ENCODE measurements at places on chromosomes 6 and 20. TPM values are rescaled to one million over a fixed set of nuclear protein-coding genes. Genes with fewer than 3 reads are reported as not detected.

- no peak for DNase-seq
Observed at GRCh38 chr6:113358063-113358583, 499.0 kb upstream of the MARCKS start.

GRCh38 chr6:40293460-40294185 is 293.5 kb downstream of the LRFN2 start:
- DNase-seq: no peak

DNA sequence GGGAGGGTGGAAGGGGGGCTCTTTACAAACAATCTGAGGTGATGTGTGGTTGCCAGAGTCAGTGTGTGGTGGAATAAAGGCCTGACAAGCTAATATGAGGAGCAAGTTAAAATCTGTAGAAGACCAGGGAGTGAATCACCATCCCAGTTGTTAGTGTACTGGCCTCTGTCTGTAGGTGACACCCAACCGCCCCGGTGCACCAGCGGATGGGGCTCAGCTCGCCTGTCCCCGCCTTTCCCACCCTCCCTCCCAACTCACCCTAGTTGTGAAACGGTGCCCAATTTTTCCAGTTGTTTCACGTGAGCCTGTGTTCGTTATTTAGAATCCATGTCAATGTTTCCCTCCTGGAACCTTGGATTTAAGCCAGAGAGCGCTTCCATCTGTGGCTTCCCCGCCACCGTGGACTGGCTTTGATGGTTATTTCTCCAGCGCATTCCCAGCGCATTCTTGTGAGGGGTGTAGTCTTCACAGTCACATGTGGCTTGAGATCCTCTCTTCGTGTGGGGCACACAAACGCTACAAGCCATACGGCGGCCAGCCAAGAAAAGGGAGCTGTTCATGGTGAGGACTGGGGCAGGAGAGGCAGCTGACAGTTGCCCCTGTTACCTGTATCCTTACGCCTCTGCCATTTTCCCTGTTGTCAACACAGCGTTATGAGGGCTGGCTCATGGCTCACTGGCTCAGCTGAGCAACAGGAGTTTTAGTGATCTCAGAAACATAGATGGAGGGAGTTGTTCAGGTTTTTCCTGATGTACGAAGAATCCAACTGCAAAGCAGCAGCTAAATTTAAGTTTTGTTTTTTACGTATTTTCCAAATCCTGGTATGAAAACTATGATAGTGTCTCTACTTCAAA is 137.6 kb downstream of the ZDHHC14 start:
- DNase-seq: peak; percentile 68

DNA sequence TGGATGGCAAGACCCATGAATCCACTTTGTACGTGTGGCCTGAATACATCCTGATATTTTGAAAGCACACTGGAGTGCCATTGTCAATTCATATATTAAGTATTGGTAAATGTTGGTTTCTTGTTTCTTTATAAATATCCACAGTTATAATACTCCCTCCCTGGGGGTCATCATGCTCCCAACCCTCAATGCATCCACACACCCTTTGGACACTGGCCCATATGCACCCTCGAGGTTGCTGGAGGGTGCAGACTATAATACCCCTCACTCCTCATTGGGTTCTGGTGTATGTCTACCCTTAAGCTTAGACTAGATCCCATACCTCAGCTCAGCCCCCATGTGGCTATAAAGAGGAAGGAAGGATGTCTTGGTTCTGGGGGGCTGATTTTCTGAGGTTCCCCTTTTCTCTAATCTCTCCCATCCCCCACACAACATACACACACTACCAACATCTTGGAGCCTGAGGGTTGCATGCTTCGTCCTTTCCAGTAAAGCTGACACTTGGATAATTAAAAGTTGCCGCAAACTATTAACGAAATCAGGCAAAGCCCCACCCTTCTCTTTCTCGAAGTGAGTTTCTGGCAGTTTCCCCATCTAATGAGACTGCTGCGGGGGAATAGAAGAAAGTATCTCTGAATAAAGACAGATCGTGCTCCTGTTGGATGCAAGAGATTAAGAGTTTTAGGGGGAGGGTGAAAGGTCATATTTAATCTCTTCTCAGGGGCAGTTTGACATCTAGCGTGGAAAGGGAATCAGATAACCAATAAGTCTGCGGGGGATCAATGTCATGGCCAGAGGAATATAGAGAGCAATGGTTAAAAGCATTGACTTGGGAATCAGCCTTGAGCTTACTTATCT is 7.4 kb downstream of the PIM1 start:
- DNase-seq: no peak

- no peak for DNase-seq
Observed at GRCh38 chr6:157312757-157313156, 10.6 kb downstream of the TMEM242 start.

GRCh38 chr6:15523679-15524630 is 138.9 kb downstream of the DTNBP1 start:
- DNase-seq: no peak

GRCh38 chr20:46545077-46545826 is 5.2 kb downstream of the OCSTAMP start:
- DNase-seq: no peak

DNA sequence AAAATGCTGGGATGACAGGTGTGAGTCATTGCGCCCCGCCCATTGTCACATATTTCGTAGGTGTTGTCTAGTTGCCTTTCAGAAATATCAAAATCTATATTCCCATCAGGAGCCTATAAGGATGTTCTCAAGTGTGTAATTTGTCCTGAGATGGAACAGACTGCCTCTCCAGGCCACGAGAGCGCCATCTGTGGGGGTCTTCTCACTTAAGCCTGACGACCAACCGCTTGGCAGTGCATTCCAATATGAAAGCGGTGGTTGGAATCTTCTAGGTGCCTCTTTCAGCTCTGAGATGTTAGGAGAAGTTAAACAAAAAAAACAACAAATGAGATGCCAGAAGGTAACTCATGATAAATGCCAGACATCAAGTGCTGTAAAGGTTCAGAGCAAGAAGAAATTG is 488.5 kb downstream of the QKI start:
- DNase-seq: no peak

DNA sequence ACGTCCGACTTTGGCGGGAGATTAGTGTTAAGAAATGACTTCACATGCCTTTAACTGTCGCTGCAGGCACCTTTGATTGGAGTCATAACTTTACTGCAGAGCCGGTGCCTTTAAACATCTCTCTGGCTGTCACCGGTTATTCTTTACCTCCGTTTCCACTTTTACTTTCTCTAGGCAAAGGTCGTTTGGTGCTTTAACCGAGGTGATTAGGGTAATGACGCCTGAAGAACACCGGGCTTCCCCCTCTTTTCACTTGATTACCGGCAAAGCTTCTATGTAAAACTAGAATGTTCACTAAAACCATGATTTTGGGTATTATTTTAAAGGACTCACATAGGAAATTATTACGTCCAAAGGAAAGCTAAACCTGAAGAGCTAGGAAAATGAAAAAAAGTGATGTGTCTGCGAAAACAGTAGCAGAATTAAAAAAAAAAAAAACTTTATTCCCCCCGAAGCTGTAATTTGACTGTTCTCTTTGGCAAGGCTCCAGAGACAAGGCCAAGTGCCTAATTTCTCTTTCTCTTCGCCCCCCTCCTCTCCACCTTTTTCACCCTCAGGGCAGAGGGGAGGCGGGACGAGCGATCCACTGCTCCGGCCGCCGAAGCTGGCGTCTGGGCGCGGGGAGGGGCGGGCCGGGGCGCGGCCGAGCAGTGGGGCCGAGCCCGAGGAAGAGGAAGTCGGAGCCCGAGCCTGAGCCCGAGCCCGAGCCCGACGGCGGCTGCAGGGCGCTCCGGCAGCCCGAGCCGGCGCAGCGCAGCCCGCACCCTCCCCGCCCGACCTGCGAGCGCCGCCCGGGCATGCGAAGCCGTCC is at the start of gene PLEKHG1:
Gene PLEKHG1 (plus strand): TSS at position 687 of the 811 bp plus-strand sequence. CDS start 133,797 bp downstream, outside the sequence.
- no peak for DNase-seq

GRCh38 chr6:64428186-64428585 is 792.6 kb downstream of the PHF3 start:
- no peak for DNase-seq

DNA sequence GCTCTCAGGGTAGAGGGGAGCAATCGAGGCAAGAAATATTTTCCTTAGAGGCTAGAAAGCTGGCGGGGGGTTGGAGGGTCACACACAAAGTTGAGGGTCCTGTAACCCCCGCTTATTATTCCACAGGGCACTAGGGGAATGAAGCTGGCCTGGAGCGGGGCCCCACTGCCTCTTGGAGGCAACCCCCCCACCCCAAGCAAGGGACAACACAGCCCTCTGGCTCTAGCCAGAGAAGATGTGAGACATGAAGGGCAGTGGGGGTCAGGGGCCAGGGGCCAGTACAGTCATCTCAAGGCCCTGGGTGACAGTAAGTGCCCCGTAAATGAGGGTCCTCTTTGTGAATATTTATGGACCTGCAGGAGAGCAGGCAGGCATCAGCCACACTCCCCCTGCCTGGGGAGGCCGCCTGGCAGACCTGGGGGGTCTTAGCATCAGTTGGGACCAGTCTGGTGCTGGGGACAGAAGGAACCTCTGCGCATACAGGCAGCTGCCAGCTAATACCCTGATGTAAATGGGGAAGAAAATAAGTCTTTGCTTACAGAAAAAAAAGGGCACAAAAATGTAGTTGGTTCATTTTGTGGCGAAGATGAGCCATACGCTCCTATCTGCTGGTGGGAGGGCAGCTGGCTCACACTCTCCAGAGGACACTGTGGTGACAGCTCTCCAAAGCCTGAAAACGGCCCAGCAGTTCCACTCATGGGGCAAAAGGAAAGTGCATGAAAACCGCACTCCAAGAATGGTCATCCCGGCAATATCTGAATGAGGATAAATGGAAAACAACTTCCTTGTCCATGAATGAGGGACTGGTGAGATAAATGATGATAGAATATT is 21.9 kb downstream of the SPATA2 start:
- DNase-seq: no peak

- no peak for DNase-seq
Observed at GRCh38 chr6:19142275-19142674, 694.9 kb upstream of the ID4 start.

GRCh38 chr20:61886721-61887595 is 178.7 kb downstream of the TAF4 start:
- DNase-seq: peak; percentile 13

GRCh38 chr20:1538655-1539054 is 18.9 kb downstream of the SIRPD start:
- DNase-seq: no peak

GRCh38 chr6:1372690-1373089 is 16.7 kb upstream of the FOXF2 start:
- DNase-seq: no peak

- no peak for DNase-seq
Observed at GRCh38 chr6:105836889-105837288, 249.2 kb upstream of the PRDM1 start.

DNA sequence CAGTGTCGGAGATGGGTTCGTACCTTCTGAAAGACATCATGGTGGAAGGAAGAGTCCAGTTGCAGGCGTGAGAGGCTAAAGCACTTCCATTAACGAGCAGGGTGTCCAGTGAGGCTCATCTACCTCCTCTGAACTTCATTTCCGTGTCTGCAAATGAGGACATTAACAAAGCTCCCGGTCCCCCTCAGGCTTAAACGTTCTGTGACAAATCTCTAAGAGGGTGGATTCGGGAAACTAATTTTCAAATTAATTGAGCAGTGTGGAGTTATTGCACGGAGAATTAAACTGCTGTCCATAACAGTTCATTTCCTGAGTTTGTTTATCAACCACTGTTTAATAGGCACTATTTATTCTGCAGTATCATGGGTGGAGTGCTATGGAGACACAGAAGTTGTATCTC is 68.2 kb downstream of the TRMT6 start:
- DNase-seq: no peak

DNA sequence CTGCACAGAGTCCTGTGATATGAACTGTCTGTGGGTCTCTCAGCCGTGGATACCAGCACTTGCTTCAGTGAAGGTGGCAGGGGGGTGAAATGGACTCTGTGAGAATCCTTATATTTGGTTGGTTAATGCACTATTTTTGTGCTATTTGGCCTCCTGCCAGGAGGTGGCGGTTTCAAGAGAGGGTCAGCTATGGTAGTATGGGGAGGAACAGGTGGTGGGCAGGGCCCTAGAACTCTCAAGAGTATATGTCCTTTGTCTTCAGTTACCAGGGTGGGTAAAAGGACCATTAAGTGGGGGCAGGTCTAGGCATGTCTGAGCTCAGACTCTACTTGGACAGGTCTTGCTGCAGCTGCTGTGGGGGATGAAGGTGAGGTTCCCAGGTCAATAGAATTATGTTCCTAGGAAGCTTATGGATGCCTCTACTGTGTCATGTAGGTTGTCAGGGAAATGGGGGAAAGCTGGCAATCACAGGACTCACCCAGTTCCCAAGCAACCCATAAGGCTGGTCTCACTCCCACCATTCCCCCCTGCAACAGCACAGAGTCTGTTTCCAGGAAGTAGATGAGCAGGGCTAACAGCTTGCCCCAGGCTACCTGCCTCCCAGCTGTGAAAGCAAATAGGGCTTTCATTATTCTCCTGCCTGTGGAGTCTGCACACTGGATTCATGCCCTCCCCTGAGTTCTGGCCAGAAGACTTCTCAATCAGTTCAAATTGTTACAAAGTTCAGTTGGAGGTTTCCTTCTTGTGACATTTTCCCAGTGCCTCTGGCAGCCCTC is 56.8 kb upstream of the PHIP start:
- DNase-seq: peak; percentile 37

GRCh38 chr20:25206063-25206403 is 10.5 kb downstream of the ENTPD6 start:
- no peak for DNase-seq

GRCh38 chr20:5606350-5606749 is 143.9 kb upstream of the SHLD1 start:
- DNase-seq: no peak

- no peak for DNase-seq
Observed at GRCh38 chr20:51382986-51383821, 159.3 kb downstream of the NFATC2 start.

GRCh38 chr20:8414586-8415274 is 282.7 kb downstream of the PLCB1 start:
- peak; percentile 25 for DNase-seq

The MAN1A1 gene
- 39.8 TPM for total RNA-seq

The RIPOR3 gene
- 0.07 TPM for total RNA-seq

The SOBP gene
- not detected for total RNA-seq

The RIPOR2 gene
- not detected for total RNA-seq

The ZNF334 gene
- total RNA-seq: 3.7 TPM

The MYB gene
- 0.42 TPM for total RNA-seq

The PSMG4 gene
- 19.2 TPM for total RNA-seq

The RNF182 gene
- total RNA-seq: 0.85 TPM

The MROH8 gene
- 0.35 TPM for total RNA-seq

The CPXM1 gene
- not detected for total RNA-seq

The TMEM30A gene
- total RNA-seq: 69.1 TPM

The OPN5 gene
- not detected for total RNA-seq

The BEND6 gene
- 1.8 TPM for total RNA-seq

All from foreskin keratinocyte (primary cell).